ENCODE measurements at places on chromosomes 11 and 22.

DNA sequence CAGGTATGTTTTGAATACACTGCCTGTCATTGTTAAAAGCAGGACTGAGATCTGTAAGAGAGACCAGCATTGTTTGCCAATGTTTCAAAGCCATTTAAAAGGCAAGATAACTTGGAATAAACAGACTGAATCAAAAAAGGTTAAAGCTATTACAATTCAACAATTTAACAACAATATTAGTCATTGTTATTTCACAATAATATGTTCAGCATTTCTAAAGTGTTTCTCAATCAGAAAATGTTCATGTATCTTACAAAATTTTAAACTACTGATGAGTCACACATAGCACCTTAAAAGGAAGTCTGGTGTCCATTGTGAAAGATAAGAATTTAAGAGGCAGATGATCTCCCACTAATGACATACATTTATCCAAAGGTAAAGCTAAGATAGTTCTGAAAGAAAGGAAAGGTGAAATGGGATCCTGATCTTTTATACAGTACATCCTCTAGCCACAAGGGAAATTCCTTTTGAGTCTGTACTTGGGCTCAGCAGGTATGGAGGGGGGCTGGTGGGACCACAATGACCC, 79.7 kb downstream of the MAML2 start:
- DNase-seq = no peak

DNA sequence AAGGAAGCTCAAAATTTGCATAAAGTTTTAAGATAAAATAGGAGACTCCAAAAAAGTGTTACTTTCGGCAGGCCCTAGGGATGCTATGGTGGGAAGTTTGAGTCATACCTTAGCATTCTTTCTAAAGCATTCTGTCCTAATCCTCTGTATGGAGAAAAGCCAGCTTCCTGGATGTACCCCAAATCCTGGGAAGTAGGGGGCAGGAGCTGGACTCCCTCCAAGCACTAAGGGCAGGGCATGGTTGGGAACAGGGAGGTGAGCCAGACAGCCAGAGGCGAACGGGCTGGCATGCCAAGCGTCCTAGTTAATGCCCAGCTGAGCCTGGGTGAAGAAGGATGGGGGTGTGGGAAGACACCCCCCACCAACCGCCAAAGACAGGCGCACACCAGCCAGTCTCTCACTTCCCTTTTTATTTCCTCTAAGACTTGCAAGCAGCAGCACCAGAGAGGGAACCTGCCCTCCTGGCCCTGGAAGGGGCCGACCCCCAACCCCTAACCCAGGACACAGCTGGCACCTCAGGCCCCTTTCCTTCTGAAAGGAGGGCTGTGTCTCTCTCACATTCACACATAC, 23.9 kb downstream of the RTN4RL2 start:
- DNase-seq = no peak

- DNase-seq = no peak
Measured at GRCh38 chr22:35253946-35254345, 3.3 kb upstream of the HMGXB4 start.

DNA sequence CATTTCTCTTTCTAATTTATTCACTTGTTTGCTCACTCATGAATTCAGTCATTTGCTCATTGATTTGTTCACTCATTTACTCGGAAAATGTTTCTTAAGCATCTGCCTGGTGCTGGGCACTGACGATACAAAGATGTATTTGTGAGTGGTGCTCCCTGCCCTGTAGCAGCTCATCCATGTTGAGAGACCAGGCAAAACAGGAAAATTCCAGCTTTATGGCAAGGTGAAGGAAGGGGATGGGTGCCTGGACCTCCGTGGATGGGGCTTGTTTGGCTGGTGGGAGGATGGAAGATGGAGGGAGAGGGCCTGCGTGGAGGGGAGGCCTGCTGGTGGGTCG, 53.1 kb downstream of the TBC1D22A start:
- no peak for DNase-seq

GRCh38 chr11:69699213-69699612, 4.6 kb downstream of the FGF19 start:
- DNase-seq = no peak

DNA sequence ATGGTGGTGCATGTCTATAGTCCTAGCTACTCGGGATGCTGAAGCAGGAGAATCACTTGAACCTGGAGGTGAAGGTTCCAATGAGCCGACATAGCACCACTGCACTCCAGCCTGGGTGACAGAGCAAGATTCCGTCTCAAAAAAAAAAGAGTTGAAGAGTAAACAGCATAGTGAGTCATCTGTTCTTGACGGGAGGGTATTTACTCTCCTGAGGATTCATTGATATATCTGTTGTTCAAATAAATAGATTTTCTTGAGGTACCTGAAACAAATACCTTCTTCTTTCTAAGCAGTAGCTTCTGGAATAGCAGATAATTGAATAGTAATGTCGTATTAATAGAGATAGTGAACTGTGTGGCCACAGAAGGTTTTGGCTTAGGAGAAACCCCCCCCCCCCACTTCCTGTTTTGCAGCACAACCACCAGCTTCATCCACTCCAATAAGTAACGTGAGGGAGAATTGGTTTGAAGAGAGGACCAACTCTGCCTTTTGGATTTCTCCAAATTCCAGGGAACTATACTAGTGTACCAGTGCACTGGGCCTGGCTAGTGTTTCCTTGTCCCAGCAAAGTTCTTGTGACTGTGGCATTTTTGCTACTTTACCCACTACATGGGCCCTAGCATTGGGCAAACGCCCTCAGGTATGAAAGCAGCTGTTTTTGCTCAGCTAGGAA, 90.0 kb downstream of the PRMT3 start:
- DNase-seq = peak; percentile 28
